Pancreas (tissue), 10 donors: ENCODE measurements at places on chromosomes 7 and 10. TPM values are rescaled to one million over a fixed set of nuclear protein-coding genes. Genes with fewer than 3 reads are reported as not detected.

- no peaks in the 10 kb centered on the region for H3K4me1 ChIP-seq
- no peak overlapping the region for H3K27ac ChIP-seq
- no peak for DNase-seq
- no peaks in the 10 kb centered on the region for H3K36me3 ChIP-seq
- H3K27me3 ChIP-seq = no peaks in the 10 kb centered on the region
Measured at GRCh38 chr10:62707810-62708209, 96.7 kb upstream of the ADO start.

- H3K4me1 ChIP-seq = no peaks in the 10 kb centered on the region
- H3K27ac ChIP-seq = no peak overlapping the region
- DNase-seq = no peak
- H3K4me3 ChIP-seq = no peak overlapping the region
- H3K36me3 ChIP-seq = no peaks in the 10 kb centered on the region
- H3K27me3 ChIP-seq = no peaks in the 10 kb centered on the region
Measured at GRCh38 chr7:91787931-91788330, 92.6 kb downstream of the MTERF1 start.

DNA sequence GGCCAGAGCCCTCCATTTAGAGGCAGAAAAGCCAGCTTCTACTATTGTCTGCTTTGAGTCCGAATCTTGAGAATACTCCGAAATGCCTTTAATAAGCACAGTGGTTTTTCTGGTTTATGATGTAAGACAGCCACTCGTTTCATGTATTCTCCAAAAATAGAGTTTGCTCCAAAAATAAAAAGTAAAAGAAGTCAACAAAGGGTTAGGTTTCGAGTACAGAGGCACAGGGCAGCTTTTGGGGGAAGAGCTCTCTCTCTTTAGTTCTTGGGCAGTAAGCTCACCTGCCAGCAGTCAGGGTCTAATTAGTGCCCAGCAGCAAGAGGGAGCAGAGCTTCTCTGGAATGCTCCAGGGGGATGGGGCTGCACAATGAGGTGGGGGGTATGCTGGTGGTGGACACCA lies 20.2 kb downstream of the CREB3L2 start:
- H3K27me3 ChIP-seq = no peaks in the 10 kb centered on the region
- H3K36me3 ChIP-seq = no peaks in the 10 kb centered on the region
- H3K4me1 ChIP-seq = peaks cover 21% of the 10 kb centered on the region
- H3K4me3 ChIP-seq = no peak overlapping the region

DNA sequence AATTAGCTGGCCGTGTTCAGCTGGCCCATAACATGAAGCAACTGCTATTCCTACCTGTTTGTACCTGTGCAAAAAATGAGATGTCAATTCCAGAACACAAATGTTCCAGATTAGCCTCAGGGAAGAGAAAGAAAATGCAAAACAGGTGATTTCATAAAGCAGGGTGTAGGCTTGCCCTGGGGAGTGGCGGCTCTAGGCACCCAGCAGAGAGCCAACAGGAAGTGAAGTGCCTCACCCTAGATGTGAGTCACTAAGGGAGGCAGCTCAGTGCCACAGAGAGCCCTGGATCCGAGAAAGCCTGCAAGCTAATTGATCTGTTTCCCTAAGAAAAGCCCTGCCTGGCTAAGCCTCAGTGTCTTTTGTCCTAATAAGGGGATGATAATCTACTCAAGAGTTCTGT lies 240.0 kb downstream of the ARHGAP21 start:
- peak overlapping the region; percentile 63 for H3K27ac ChIP-seq
- no peaks in the 10 kb centered on the region for H3K36me3 ChIP-seq
- H3K27me3 ChIP-seq = no peaks in the 10 kb centered on the region
- peaks cover 4% of the 10 kb centered on the region for H3K4me1 ChIP-seq
- H3K4me3 ChIP-seq = no peak overlapping the region
- DNase-seq = peak; percentile 39

- no peak for DNase-seq
- no peaks in the 10 kb centered on the region for H3K27me3 ChIP-seq
- no peak overlapping the region for H3K27ac ChIP-seq
- H3K36me3 ChIP-seq = no peaks in the 10 kb centered on the region
- peaks cover 7% of the 10 kb centered on the region for H3K4me1 ChIP-seq
Measured at GRCh38 chr10:71045936-71046335, 157.6 kb upstream of the PCBD1 start.

GRCh38 chr10:10576937-10577336 lies 440.7 kb upstream of the CELF2 start:
- DNase-seq = no peak
- H3K4me1 ChIP-seq = no peaks in the 10 kb centered on the region
- no peaks in the 10 kb centered on the region for H3K36me3 ChIP-seq

GRCh38 chr7:37540917-37541316 lies 92.3 kb upstream of the ELMO1 start:
- no peak for DNase-seq
- H3K27ac ChIP-seq = no peak overlapping the region
- no peaks in the 10 kb centered on the region for H3K27me3 ChIP-seq
- no peaks in the 10 kb centered on the region for H3K36me3 ChIP-seq
- no peak overlapping the region for H3K4me3 ChIP-seq

- no peaks in the 10 kb centered on the region for H3K4me1 ChIP-seq
- no peak overlapping the region for H3K4me3 ChIP-seq
- no peak overlapping the region for H3K27ac ChIP-seq
- DNase-seq = no peak
Measured at GRCh38 chr7:131385039-131385605, 57.4 kb downstream of the MKLN1 start.

- DNase-seq = no peak
- peaks cover 7% of the 10 kb centered on the region for H3K27me3 ChIP-seq
- H3K4me3 ChIP-seq = no peak overlapping the region
- H3K4me1 ChIP-seq = no peaks in the 10 kb centered on the region
- H3K36me3 ChIP-seq = no peaks in the 10 kb centered on the region
- no peak overlapping the region for H3K27ac ChIP-seq
Measured at GRCh38 chr10:110651044-110651958, 7.2 kb downstream of the RBM20 start.

DNA sequence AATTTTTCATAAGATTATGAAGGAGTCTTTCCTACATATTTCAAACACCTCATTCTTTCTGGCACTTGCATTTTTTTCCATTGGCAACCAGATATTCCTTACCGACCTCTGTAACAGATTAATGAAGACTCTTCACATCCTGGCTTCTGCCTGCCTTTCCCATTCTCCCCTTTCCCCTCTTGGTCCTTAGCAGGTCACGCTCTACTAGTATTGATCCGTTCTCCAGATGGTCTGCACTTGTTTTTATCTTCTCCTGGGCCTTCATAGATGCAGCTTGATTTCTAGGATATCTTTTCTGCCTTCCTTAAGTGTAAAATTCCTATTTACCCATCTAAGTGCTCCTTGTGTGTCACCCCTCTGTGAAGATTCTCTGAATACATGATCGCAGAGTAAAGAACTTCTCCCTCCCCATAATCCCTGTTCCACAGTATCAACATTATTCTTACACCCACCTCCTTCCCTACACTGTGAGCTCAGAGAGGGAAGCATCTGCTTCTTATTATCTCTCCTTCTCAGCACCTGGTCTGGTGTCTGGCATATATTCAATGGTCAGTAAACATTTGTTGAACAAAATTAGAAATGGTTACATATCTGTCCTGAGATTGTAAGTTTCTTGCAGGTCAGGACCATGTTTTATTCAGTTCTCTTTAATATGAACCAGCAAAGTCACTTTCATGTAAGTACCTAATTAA lies 654.2 kb downstream of the REEP3 start:
- no peaks in the 10 kb centered on the region for H3K4me1 ChIP-seq
- no peak overlapping the region for H3K27ac ChIP-seq
- H3K4me3 ChIP-seq = no peak overlapping the region

DNA sequence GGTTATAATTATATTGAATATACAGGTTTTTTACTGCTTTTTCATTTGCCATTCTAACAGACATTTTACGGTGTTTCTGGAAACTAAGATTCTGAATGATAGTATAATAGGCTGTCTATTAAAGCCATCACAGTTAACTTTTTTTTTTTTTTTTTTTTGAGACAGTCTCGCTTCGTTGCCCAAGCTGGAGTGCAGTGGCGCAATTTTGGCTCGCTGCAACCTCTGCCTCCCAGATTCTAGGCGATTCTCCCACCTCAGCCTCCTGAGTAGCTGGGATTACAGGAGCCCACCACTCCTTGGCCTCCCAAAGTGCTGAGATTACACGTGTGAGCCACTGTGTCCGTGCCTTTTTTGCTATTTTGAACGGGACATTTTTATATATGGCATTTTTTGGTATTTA lies 4.4 kb downstream of the TDRD1 start:
- H3K27me3 ChIP-seq = no peaks in the 10 kb centered on the region
- H3K4me3 ChIP-seq = no peak overlapping the region
- peaks cover 7% of the 10 kb centered on the region for H3K4me1 ChIP-seq
- H3K36me3 ChIP-seq = no peaks in the 10 kb centered on the region

- H3K27ac ChIP-seq = peak overlapping the region; percentile 88
- no peaks in the 10 kb centered on the region for H3K36me3 ChIP-seq
- H3K4me1 ChIP-seq = peaks cover 67% of the 10 kb centered on the region
- H3K27me3 ChIP-seq = no peaks in the 10 kb centered on the region
Measured at GRCh38 chr7:99096124-99096887, 47.6 kb downstream of the SMURF1 start.

DNA sequence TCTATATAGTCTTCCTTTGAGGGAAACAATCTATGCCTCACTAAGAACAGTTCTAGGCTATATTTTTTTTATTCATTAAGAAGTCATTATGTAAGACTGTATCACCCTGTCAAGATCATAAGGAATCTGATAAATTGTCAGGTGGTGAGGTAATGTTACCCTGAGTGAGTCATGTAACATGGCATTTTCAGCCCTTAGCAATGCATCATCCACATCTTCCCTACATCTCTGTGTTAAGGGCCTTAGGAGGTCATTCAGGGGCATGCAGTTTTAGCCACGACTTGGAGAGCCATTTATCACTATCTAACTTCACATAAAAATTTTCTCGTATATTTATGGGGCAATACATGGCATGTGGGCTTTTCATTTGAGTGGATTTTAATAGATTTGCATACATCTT lies 924.5 kb upstream of the MBL2 start:
- no peaks in the 10 kb centered on the region for H3K27me3 ChIP-seq
- no peak for DNase-seq
- no peak overlapping the region for H3K27ac ChIP-seq
- no peaks in the 10 kb centered on the region for H3K36me3 ChIP-seq

DNA sequence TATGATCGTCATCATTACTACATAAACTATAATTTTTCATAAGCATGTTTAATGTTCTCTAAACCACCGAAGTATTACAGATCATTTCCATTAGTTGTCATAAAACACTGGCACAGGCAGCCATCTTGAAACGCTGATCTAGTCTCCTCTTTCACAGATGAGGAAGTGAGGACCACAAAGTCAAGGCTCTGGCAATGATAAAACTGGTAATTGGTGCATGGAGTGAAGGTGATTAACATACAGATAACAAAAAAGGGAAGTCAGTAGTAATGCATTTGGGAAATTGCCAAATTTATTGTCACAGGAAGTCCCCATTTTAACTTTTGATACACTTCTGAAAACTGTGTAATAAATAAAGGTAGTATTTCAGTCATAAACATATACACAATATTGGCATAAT lies 49.3 kb downstream of the FBXL13 start:
- H3K36me3 ChIP-seq = no peaks in the 10 kb centered on the region
- no peaks in the 10 kb centered on the region for H3K4me1 ChIP-seq
- no peak overlapping the region for H3K27ac ChIP-seq
- no peak overlapping the region for H3K4me3 ChIP-seq
- no peaks in the 10 kb centered on the region for H3K27me3 ChIP-seq

- no peaks in the 10 kb centered on the region for H3K4me1 ChIP-seq
- no peak overlapping the region for H3K4me3 ChIP-seq
- no peak for DNase-seq
Measured at GRCh38 chr7:46774515-46774914, 807.4 kb downstream of the TNS3 start.

DNA sequence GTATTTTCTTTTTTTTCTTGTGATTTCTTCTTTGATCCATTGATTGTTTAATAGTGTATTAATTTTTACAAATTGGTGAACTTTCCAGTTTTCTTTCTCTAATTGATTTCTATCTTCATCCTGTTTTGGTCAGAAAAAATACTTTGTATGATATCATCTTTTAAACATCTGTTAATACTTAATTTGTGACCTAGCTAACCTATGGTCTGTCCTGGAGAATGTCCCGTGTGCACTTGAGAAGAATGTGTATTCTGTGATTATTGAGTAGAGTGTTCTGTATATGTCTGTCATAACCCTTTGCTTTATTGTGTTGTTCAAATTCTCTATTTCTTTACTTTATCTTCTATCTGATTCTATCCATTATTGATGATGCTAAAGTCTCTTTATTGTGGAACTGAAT lies 65.8 kb upstream of the ZEB1 start:
- H3K27ac ChIP-seq = no peak overlapping the region
- H3K27me3 ChIP-seq = no peaks in the 10 kb centered on the region
- H3K4me1 ChIP-seq = no peaks in the 10 kb centered on the region

- H3K36me3 ChIP-seq = no peaks in the 10 kb centered on the region
- H3K27me3 ChIP-seq = no peaks in the 10 kb centered on the region
- no peaks in the 10 kb centered on the region for H3K4me1 ChIP-seq
- no peak overlapping the region for H3K4me3 ChIP-seq
- no peak overlapping the region for H3K27ac ChIP-seq
Measured at GRCh38 chr7:128112018-128112780, 81.0 kb upstream of the LRRC4 start.

DNA sequence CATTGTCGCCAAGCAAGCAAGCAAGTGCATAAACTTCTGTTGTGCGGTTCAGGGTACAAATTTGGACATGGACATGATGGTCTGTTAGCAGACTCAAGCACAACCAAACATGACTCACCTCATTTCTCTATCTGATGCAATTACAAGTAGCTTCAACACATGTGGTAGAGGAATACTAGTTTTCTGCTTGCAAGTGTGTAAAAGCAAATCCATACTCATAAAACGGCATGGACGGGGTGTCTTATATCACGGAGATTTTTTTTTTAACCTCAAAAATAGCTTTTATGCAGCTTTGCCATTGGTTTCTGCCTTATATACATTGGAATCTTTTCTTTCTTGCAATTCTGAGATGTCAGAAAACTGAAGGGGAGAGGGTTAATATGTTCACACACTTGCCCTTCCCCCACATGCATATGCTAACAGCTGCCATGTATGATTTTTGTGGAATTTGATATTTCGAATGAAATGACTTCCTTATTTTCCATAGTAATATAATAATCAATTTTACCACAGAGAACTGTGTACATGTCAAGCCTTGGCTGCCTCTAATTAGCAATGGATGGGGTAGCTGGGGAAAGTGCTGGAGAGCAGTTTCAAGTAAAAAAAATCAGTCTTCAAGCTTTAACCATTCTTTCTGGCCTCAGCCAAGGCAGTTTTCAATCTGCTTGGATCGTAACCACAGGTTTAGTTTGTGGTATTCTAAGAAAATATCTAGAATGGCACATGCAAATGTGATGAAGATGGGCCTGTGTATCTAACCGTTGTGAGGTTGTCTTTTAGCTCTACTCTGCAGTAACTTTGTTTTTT lies 106.0 kb upstream of the PDCD4 start:
- H3K4me1 ChIP-seq = no peaks in the 10 kb centered on the region
- H3K4me3 ChIP-seq = no peak overlapping the region
- no peaks in the 10 kb centered on the region for H3K27me3 ChIP-seq
- no peak overlapping the region for H3K27ac ChIP-seq

GRCh38 chr10:60093317-60093716 lies 187.0 kb upstream of the CCDC6 start:
- H3K27ac ChIP-seq = no peak overlapping the region
- H3K4me3 ChIP-seq = no peak overlapping the region
- DNase-seq = no peak

The ITGB8 gene
- 12.1 TPM for total RNA-seq

The GRM8 gene
- total RNA-seq = 0.98 TPM

The SPAM1 gene
- total RNA-seq = not detected

The GPR85 gene
- 0.28 TPM for total RNA-seq
